Foreskin keratinocyte (primary cell): ENCODE measurements at places on chromosomes 13 and 19.
A peak's percentile ranks its signal among the peaks of the same experiment; 100 is the strongest.

GRCh38 chr13:31947105-31947504, 84.5 kb upstream of the FRY start:
- no peak for DNase-seq

DNA sequence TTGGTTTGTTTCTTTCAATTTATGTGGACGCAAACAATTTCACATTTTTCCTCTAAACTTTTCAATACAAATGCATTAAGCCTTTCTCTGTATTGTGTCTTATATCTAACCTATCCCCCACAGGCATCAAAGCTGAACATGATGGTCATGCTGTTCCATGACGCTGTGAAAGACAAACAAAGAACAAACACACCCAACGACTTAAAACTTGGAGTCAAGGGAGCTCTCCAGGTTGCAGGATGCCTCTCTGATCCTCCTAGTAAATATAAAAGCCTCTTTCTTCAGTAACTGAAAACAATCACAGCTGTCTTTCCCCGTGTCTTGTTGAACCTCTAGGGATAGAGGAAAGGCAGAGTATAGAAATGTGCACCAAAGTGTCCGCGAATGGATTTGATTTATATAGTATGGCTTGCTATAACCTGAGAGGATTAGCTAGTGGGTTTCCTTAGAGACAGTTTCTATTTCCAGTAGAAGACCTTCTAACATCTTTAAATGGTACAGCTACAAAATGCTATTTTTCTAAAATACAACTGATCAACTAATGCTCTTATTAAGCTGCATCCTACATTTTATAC, 43.1 kb downstream of the PCDH9 start:
- no peak for DNase-seq

DNA sequence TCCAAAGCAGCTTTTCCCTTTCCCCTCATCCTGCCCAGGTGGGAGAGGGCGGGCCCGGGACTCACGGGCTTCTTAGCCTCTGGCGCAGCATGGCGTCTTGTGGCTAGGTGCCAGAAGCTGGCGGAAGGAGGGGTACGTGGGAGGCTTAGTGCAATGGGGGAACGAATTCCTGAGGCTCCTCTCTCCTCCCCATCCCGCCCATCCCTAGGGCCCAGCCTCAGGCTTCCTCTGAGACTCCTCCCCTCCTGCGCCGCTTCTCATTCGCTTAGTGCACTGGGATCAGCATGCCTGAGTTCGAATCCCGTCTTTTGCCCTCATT, 297.8 kb downstream of the ZNF536 start:
- DNase-seq = no peak

DNA sequence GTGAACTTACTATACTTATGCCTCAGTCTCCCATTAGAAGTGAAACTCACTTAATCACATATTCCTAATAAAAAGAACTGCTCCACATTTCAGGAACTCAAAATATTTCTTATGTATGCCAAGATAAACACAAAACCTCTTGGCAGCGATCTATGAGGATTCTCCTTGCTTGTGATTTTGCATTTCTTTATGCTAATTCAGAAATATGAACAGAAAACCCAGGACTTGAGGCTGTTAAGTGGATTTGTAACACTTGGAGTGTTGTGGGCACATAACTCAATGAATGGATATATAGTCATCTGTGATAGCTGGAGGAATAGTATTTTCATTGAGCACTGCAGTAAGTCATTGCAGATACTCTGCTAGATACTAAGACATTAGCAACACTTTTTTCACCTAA, 5.6 kb upstream of the KATNAL1 start:
- DNase-seq = no peak

- DNase-seq = no peak
These were observed 28.8 kb downstream of the DPRX start for GRCh38 chr19:53660584-53660983.

- DNase-seq = peak; percentile 97
These were observed 19.1 kb upstream of the KCTD4 start for GRCh38 chr13:45219938-45220375.

- peak; percentile 40 for DNase-seq
These were observed 21.4 kb downstream of the LCP1 start for GRCh38 chr13:46160471-46161066.

DNA sequence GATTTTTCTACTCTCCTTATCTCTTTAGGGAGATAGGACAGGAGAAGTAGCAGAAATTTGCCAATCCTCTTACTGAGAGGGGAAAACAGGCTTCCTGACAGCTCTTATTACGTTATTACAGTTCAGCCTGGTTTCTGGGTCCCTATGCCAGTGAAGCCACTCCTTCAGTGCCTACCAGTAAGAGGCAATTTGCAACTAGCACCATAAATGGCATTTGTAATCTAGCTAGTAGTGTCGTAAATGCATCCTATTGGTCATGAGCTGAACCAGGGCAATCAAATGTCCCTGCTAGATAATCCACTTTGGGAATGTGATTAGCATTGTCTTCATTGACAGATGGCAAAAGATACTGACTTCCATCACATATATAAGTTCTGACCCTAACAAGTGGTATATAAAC, 428.8 kb downstream of the DCT start:
- DNase-seq = no peak

DNA sequence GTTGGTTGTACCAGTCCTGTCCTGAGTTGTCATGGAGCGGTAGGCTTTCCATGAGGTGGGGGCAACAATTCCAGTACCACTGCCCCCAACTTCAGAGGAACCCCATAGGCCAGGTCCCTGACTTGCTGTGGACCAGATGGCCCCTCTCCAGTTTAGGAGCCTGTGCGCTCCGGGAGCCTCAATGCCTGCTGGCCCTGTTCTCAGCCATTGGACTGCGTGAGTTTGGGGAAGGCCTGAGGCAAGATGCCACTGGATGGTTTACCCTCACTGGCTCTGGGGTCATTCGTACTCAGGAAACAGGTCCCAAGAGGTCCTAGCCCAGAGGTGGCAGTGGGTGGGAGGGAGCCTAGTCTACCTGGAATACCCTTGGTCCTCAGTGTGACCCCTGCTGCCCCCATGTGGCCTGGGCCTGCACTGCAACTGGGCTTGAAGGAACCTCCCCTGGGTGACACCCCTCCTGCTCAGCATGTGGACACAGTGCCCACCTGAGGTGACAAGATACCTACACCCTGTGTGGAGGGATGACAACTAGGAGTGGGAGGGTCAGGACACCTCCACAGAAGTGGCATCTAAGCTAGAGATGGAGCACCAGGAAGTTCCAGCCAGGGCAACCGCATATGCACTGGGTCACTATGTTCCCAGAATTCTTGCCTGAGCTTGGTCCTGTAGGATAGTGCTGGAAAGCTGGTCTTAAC, 6.0 kb upstream of the PRR19 start:
- DNase-seq = no peak

GRCh38 chr19:2627319-2627829, 75.1 kb downstream of the GNG7 start:
- DNase-seq = peak; percentile 98

- DNase-seq = no peak
These were observed 1.3 kb upstream of the CNOT3 start for GRCh38 chr19:54136086-54136863.
